ENCODE measurements at places on chromosomes 3 and 15.

DNA sequence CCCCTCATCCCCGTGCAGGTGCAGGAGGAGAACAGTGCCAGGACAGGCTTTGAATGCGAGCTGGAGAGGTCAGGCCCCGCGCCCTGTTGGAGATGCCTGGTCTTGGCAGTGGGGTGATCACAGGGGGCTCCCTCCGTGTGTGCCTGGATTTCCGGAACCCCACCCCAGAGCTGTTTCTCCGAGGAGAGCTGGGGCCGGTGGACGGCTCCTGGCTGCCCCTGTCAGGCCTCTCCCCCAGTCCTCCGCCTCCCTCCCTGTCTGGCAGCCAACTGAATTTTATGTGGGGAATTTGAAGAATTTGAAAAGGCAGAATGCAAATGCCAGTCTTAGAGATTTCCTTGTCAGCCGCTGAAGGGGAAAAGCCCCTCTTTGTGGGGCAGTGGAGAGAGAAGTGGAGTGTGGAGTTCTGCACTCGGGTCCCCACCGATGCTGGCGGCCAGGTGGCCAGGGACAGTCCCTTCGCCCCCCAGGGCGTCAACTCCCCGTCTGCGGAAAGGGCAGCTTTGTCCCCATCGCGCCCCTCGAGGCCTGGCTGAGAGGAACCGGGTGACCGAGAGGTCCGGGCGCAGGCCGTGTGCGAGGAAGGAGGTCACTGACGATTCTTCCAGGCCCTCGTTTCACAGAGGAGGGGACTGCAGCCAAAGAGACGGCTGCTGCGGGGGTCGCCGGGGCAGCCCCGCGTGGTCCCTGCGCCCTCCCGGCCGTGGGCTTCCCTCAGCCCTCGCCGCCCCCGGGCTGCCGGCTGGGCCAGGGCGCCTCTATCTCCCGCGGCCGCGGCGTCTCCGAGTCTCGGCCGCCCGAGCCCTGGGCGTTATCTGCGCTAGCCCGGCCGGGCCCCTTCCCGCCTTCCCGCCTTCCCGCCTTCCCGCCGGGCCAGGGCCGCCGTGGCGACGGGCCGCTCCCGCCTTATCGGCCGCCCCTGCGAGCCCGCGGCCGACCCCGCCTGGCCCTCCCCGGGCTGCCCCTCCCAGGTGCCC lies 56.0 kb upstream of the LCTL start:
- no peak for DNase-seq

DNA sequence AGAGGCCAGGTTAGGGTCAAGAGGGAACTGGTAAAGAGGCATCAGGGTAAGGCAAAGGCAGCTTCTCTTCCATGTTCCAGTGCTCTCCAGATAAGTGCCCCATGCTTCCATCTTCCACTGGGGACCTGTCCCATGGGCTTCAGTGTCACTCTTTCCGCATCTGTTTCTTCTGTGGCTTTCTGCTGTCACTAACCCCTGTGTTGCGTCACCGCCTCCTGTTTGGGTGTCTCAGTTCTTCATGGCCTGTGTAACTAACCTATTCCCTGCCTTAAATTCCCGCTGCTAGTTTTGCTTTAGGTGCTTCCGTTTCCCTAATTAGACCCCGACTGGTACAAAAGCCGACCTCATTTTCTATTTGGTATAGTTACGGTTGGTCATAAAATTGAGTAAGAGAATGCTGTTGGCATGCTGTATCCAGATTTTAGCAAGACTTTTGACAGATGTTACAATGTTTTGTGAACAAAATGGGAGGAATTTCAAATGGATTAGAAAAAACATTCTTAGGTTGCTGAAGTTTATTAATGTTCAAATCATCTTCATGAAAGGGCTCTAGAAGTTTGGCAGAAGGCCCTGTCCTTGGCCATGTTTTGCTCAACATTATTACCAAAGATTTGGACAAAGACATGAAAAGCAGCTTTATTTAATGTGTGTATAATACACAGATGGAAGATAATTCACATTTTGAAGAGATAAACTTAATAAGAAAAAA lies 245.3 kb downstream of the BBX start:
- no peak for DNase-seq

DNA sequence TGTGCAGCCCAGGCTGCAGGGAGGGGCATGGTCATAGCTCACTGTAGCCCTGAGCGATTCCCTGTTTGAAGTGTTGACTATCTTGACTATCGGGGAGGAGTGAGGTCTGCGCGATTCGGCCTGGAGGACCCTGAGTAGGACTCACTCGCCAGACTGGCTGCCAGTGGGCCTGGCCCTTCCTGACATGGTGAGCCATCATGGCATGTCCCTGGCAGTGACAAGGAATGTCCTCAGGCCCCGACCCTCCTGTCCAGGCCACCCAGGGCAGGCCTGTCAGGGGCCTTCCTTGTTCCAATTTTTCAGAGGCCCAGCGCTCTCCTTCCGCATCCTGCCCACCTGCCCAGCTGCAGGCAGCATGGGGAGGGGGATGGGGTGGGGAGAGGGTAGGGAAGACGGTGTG lies 5.2 kb upstream of the OCA2 start:
- DNase-seq: no peak

DNA sequence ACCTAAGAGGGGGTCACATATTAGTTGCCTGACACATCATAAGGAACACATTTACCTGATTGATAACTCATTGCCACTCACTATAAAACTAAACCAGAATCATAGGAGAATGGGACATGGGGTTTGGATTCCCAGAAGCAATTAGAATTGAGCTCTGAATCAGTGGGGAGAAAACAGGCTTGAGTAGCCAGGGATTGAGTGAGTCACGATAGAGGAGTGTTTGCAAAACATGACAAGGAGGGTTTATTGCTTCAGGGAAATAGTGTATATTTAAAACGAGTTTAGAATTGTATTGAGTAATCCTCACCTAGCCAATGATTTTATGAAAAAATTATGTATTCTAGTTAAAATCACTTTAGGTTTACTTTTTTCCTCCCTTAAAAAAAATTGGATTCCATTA lies 101.1 kb upstream of the THRB start:
- DNase-seq: no peak

DNA sequence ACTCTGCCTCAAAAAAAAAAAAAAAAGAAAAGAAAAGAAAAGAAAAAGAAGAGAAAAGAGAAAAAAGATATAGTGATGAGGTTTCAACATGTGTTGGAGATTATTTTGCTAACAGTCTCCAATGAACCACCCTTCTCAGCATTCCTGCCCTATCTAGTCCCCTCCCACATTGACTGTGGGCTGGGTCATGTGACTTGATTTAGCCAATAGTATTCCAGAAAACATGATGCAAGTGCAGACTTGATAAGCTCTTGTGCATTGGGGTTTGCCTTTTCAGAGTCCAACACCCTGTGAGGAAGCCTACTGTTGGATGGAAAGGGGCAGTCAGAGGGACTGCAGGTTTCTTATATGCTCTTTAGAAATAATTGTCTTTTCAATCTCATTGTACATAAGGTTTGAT lies 37.8 kb upstream of the MED12L start:
- DNase-seq: no peak

DNA sequence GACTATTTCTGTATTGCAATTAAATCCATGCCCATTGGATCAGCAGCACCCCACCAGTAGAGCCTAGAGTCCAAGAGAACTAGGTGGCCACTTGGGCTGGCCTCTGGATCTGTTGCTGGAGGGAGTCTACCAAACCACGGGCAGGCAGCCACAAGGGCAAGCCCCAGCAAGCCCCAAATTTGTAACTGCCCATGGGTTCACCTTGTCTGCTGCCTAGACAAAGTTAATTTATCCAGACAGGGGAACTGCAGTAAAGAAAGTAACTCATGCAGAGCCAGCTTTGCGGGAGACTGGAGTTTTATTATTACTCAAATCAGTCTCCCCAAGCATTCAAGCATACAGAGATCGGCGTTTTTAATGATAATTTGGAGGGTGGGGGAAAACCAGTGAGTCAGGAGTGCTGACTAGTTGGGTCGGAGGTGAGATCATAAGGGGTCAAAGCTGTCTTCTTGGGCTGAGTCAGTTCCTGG lies 74.0 kb upstream of the TERB2 start:
- no peak for DNase-seq

DNA sequence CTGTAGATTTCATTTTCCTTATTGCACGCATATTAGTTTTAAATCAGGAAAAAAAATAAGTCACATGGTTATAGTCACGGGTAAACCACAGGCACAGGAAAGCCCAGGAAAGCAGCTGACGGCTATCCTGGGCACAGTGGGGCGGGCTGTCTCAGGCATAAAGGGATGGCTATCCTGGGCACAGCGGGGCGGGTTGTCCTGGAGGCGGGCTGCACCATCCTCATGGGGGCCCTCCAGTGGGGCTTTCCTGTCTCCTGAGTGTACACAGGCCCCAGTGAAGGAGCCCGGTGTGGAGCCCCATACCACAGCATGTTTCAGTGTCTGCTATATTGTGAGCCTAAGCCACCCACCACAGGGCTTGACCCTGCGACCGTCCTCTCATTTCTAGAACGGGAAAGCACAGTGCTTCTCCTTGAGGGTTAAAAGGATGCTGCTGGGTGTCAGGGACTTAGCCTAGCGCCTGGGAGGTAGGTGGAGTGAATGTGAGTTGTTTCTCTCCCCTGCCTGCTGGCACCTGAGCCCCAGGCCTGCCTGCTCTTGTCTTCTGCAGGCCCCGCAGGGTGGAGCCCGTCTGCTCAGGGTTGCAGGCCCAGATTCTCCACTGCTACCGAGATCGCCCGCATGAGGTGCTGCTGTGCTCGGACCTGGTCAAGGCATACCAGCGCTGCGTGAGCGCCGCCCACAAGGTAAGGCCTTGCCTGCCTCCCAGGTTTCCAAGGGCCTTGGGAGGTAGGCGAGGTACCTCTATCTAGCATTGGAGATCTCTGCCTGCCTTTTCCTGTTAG lies 25.9 kb upstream of the PLXNA1 start:
- DNase-seq: no peak

- DNase-seq: no peak
Observed at GRCh38 chr15:48650931-48651330, 5.4 kb upstream of the FBN1 start.

- DNase-seq: peak; percentile 37
Observed at GRCh38 chr15:90165659-90166489, 35.3 kb upstream of the SEMA4B start.

- no peak for DNase-seq
Observed at GRCh38 chr15:78075490-78076230, 1.9 kb downstream of the TBC1D2B start.

DNA sequence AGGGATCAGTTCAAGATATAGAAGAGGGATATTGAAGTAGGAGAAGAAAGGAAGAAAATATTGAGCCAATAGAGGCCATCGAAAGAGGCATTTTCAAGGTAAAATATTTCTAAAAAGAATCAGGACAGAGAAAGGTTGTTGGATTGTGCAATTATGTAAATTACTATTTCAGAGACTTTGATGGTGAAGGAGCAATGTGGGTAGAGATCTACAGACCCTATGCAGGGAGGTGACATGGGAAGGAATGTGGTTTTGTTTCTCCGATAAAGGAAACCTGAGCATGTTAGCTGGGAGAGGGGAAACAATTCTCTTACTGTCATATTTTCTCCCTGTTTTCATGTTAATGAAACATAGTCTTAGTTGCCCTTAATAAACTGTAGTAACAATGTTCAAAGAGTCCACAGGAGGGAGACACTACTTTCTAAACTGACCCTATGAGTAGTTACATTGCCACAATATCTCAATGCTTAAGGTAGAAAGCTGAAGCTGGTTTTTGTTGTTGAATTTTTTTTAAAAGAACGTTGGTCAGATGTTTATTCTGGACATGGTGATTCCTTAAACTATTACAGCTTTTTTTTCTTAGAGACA lies 133.3 kb downstream of the GRM7 start:
- no peak for DNase-seq

GRCh38 chr3:110736332-110736731 lies 335.3 kb upstream of the NECTIN3 start:
- peak; percentile 73 for DNase-seq

GRCh38 chr3:51814034-51814433 lies 35.0 kb upstream of the IQCF6 start:
- no peak for DNase-seq

GRCh38 chr3:40299130-40299720 lies 10.3 kb upstream of the EIF1B start:
- DNase-seq: no peak

- DNase-seq: no peak
Observed at GRCh38 chr15:69836526-69837230, 261.0 kb downstream of the TLE3 start.

- peak; percentile 42 for DNase-seq
Observed at GRCh38 chr3:14278799-14279625, 100.4 kb downstream of the LSM3 start.

DNA sequence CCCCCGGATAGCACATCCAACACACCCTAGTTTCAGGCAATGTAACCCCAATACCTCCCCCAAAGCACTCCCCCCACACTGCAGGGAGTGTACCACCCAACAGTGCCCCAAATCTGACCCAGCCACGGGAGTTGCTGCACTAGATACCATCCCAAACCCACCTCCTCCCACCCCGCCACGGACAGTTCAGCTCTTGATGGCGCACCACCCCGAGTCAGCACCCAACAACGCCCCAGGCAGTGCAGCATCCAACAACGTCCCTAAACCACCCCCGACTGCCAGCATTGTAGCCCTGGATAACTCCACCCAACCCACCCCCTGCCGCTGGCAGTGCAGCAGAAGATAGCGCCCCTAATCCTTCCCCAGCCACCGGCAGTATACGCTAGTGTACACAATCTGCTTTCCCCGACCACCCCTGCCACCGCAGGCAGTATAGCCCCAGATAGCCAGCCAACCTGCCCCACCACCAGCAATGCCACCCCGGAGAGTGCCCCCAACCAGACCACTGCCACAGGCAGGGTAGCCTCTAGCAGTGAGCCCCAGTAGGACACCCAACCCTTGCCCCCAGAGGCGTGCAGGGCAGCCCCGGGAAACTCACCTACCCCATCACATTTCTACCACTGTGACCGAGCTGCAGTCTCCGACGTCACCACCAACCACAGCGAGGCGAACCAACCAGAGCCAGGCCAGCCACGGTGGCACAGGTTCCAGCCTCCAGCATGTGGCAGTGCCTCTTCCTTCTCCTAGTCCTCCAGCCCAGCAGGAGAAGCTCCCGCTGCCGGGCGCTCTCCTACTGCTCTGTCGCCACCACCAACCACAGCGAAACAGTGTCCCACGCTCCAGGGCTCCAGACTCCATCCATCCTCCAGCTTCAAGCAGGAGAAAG lies 178.1 kb downstream of the POTEB3 start:
- DNase-seq: peak; percentile 66

GRCh38 chr15:45904019-45904418 lies 269.2 kb downstream of the SQOR start:
- no peak for DNase-seq

GRCh38 chr3:179151474-179151873 lies 3.3 kb downstream of the PIK3CA start:
- DNase-seq: no peak

DNA sequence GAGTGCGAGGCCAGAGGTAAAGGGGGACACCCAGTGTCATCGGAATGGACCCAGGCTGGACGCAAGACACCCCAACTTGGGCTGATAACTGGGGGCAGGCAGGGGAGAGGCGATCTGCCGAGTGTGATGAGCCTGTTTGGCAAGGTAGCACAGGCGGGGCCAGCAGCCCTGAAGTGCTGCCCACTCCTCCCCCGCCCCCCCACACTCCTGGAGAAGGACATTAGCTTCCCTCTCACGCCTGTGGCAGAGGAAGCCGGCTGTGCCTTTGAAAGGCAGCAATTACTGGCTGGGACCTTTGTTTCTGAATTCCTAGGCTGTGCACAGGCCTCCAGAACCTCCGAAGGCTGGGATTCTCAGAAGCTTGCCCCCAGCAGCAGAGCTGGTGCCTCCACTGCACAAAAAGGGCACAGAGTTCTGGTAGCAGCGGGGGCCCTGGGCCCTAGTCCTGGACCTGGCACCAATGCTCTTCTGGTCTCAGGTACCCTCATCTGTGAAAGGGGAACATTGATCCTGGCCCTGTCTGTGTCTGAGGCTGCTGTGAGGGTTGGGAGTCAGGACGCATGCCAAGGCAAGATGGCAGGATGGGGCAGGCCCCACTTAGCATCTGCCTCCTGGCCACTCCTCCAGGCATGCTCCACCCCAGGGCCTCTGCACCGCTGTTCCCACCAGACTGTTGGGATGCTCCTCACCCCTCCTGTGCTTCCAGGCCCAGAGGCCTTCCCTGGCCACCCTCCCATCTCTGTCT lies 28.6 kb downstream of the IQSEC1 start:
- DNase-seq: no peak

Measured in RPMI8226 (cell line).